ENCODE measurements at places on chromosomes 12 and 14.

GRCh38 chr12:63882844-63883243 is 38.3 kb downstream of the SRGAP1 start:
- no peak for DNase-seq

DNA sequence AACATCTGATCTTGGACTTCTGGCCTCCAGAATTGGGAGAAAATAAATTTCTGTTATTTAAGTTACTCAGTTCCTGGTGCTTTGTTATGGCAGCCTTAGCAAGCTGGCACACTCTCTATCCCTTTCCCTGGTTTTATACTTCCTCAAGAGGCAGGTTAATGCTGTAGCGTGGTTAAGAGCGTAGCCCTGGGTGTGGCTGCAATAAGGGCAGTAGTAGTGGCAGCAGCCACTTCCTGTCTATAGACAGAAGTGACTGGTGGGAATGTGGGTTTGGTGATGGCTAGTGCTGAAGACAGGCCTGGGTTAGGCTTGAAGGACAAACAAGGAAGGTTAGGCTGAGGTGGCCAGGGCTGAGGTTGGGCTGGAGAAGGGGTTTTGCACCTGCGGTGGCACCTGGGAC is 3.6 kb upstream of the LGALS3 start:
- DNase-seq: no peak

- DNase-seq: no peak
Measured at GRCh38 chr14:93173943-93174395, 10.7 kb downstream of the MOAP1 start.

DNA sequence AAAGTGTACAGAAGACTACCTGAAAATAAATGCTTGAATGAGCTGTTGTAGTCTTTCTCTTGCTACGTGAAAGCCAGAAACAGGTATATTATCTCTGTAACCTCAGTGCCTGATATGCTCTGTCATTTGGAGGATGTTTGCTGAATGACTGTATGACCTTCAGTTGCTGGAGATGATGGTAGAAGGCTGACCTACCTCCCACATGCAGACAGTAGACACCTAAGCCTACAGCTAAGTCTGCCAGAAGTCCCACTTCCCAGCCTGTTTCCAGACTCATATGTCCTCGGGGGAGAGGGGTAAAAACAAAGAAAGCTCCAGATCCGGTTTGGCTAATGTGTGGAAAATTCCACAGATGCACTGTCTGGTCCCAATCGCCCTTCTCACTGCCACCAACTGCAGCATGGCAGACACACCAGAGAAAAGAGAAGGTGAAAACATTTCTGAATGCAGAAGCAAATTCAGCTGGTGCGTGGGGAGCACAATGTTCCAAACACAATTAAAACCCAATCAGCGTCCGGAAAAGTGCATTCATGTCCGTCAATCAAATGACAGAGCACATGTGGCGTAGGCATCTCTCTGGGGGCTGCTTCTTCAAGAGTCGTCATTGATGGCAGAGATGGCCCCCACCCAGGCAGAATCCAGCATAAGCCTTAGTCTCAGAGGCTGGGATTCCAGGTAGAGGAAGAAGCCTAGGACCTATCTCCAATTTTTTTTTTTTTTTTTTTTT is 76.3 kb upstream of the TBX3 start:
- no peak for DNase-seq

Measured in AG09319 (cell line).